Astrocyte (in vitro differentiated cells and primary cell): ENCODE measurements at places on chromosomes 7 and 10.

GRCh38 chr10:11861811-11862428 is 38.8 kb downstream of the PROSER2 start:
- DNase-seq, result no peak

DNA sequence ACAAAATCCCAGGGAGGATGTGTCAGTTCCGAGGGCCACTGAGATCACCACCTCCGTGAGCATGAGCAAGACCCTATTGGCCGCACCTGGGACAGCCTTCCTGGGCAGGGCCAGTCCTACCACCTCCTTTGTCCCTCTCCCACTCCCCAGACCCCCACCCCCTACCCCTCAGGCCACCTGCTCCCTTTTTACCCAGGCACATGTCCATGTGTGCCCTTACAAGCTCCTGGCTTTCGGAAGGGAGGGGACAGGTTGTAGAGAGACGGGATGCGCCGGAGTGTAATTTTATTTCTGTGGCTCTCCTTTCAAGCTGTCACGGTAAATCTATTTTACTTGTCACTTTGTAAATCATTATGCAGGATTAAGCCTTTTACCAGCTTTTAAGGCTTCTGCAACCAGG is 20.9 kb downstream of the ZMIZ1 start:
- no peak for DNase-seq

DNA sequence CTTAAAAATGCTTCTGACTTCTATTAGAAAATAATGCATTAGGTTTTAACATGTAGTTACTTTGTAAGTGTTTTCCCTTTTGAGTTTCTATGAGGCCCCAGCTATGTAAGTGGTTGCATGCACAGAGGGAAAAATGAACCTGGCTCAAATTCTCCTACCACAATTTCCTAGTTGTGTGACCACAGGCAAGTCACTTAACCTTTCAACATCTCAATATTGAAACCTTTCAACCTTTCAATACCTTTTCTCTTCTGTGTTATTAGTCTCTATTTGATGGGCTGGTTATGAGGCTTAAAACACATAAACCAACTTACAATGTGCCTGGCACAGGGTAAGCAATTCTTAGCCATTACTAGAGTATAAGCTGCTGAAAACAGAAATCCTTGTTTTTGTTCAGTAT is 203.0 kb downstream of the KCND2 start:
- DNase-seq, result no peak

DNA sequence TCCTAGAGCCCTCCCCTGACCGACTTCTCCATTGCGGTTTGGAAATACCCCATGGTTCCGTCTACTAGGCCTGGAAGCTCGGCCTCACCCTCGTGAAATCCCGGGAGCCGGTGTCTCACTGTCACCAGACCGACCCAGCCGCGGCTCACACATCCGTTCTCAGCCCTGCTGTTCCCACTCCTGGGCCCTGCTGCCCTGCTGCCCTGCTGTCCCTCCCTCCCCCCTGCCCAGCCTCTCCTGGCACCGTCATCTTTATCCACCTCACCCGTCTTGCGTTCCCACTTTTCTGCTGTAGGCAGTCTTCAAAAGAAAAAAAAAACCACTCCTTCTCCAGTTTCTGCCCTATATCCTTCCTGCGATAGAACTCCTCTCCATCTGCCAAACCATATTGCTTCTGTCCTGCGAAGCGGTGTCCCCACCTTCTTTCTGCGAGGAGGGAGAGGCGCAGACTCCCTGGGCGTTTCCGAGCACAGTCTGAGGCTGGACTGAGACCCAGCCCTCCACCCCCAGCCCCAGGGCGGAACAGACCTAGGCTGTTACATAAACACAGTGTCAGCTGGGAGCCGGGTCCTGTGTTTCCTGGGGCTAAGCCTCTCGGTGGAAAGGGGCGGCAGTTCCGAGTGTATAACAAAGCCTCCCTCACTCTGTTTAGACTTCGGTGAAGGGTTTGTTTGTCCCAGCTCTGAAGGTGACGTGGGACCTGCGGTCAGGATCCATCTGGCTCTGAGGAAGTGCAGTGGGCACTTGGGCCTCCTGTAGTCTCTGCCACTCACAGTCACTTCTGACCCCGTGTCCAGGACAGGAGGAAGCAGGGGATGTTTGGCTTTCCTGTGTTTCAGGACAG is 2.8 kb downstream of the AGAP3 start:
- DNase-seq, result peak; percentile 52
